ENCODE measurements at places on chromosomes 12 and 14. TPM values are rescaled to one million over a fixed set of nuclear protein-coding genes. Genes with fewer than 3 reads are reported as not detected.

- H3K36me3 ChIP-seq: no peaks in the 10 kb centered on the region
- no peak overlapping the region for H3K4me3 ChIP-seq
- no peaks in the 10 kb centered on the region for H3K27me3 ChIP-seq
- peaks cover 39% of the 10 kb centered on the region for H3K4me1 ChIP-seq
- H3K27ac ChIP-seq: no peak overlapping the region
These were observed 30.9 kb downstream of the BTBD7 start for GRCh38 chr14:93301821-93302447.

GRCh38 chr12:98343002-98343567 lies 172.3 kb upstream of the TMPO start:
- H3K36me3 ChIP-seq: no peaks in the 10 kb centered on the region
- no peaks in the 10 kb centered on the region for H3K27me3 ChIP-seq
- H3K27ac ChIP-seq: no peak overlapping the region
- H3K4me3 ChIP-seq: no peak overlapping the region

- no peaks in the 10 kb centered on the region for H3K27me3 ChIP-seq
- no peaks in the 10 kb centered on the region for H3K36me3 ChIP-seq
- no peak overlapping the region for H3K4me3 ChIP-seq
- H3K4me1 ChIP-seq: no peaks in the 10 kb centered on the region
- no peak for DNase-seq
These were observed 12.2 kb downstream of the RIMBP2 start for GRCh38 chr12:130703733-130704375.

DNA sequence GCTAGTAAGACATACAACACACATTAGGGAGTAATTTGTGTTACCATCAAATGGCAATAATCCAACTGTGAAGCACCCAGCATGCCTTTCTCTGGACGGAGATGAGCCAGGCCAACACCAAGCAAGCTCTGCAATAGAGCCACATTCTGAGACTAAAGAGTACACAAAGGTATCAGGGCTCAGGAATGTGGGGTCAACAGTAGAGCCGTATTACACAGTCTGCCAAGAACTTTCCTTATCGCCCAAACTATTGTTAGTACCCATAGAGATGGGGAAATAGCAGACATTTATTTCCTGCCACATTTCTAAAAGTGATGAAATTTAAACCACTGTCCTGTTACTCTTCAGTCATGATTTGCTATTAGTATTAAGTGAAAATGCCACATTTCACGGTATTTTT lies 113.7 kb downstream of the BMP4 start:
- no peak overlapping the region for H3K4me3 ChIP-seq
- DNase-seq: no peak
- H3K27me3 ChIP-seq: no peaks in the 10 kb centered on the region
- H3K27ac ChIP-seq: no peak overlapping the region
- no peaks in the 10 kb centered on the region for H3K36me3 ChIP-seq

The KCNA5 gene
- total RNA-seq: 166 TPM

- no peak overlapping the region for H3K4me3 ChIP-seq
- no peak overlapping the region for H3K27ac ChIP-seq
- no peaks in the 10 kb centered on the region for H3K27me3 ChIP-seq
- H3K4me1 ChIP-seq: no peaks in the 10 kb centered on the region
These were observed 187.7 kb downstream of the GALC start for GRCh38 chr14:87805315-87805723.

The BHLHE41 gene
- 15.0 TPM for total RNA-seq

DNA sequence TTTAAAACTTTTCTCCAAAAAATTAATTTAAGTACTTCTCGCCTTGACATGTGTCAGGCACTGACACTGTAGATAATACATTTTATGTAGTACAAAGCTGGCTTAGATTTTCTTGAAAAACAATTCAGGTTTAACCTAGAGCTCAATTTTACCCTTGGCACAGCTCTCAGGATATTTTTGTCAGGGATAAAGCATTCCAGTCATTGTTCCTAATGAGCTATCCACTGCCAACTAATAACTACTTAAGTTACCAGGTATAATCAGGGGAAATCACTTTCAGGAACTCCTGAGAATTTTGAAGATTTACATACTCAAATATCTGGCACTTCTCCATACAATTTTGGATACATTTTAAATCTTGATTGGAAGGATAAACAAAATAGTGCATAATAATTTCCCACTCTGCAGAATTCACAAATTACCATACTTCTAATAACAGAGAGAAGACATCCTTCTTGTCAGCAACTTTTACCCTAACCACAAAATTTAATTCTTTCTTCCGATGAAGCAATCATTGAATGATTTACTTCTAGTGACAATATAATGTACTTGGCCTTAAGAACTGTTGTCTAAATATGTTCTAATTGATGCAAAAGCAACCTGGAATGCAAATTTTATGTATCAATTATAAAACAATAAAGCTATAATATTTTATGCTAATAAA lies 4.8 kb downstream of the RASSF9 start:
- H3K27me3 ChIP-seq: no peaks in the 10 kb centered on the region
- H3K36me3 ChIP-seq: no peaks in the 10 kb centered on the region
- no peak overlapping the region for H3K4me3 ChIP-seq
- no peak overlapping the region for H3K27ac ChIP-seq

- H3K36me3 ChIP-seq: no peaks in the 10 kb centered on the region
- H3K27me3 ChIP-seq: no peaks in the 10 kb centered on the region
- H3K4me1 ChIP-seq: no peaks in the 10 kb centered on the region
- H3K27ac ChIP-seq: no peak overlapping the region
- no peak overlapping the region for H3K4me3 ChIP-seq
These were observed 6.0 kb downstream of the BDKRB1 start for GRCh38 chr14:96261772-96262655.

The FGF6 gene
- total RNA-seq: not detected

DNA sequence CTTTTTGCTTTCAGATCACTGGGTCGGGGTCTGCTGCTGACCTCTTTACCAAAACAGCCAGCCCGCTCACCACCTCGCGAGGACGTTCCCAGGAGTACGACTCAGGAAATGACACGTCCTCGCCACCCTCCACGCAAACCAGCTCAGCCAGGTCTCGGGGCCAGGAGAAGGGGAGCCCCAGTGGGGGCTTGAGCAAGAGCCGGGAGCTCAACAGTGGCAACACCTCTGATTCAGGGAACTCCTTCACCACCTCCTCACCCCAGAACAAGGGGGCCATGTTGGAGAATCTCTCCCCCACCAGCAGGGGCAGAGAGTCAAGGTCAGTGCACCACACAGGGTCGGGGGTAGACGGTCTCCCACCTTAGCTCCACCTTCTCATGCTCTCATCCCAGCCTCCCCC lies 33.4 kb upstream of the HSPB8 start:
- no peaks in the 10 kb centered on the region for H3K27me3 ChIP-seq
- no peak overlapping the region for H3K27ac ChIP-seq
- H3K4me3 ChIP-seq: no peak overlapping the region
- no peak for DNase-seq
- no peaks in the 10 kb centered on the region for H3K36me3 ChIP-seq
- H3K4me1 ChIP-seq: no peaks in the 10 kb centered on the region

- no peak overlapping the region for H3K4me3 ChIP-seq
- no peaks in the 10 kb centered on the region for H3K4me1 ChIP-seq
- DNase-seq: no peak
- no peaks in the 10 kb centered on the region for H3K27me3 ChIP-seq
- H3K36me3 ChIP-seq: peaks cover 11% of the 10 kb centered on the region
- H3K27ac ChIP-seq: no peak overlapping the region
These were observed 22.9 kb downstream of the JKAMP start for GRCh38 chr14:59507063-59507751.

Measured in right atrium auricular region (tissue), 2 donors.